ENCODE measurements at places on chromosomes 7 and 10.
A peak's percentile ranks its signal among the peaks of the same experiment; 100 is the strongest.

- DNase-seq = no peak
These were observed 751 bp downstream of the PAX2 start for GRCh38 chr10:100745882-100746783.

- no peak for DNase-seq
These were observed at the start of gene ENTPD1 for GRCh38 chr10:95756041-95756761. TSS of gene ENTPD1 (plus strand) at chr10:95756163. CDS start at chr10:95756240, 77 bp downstream.

DNA sequence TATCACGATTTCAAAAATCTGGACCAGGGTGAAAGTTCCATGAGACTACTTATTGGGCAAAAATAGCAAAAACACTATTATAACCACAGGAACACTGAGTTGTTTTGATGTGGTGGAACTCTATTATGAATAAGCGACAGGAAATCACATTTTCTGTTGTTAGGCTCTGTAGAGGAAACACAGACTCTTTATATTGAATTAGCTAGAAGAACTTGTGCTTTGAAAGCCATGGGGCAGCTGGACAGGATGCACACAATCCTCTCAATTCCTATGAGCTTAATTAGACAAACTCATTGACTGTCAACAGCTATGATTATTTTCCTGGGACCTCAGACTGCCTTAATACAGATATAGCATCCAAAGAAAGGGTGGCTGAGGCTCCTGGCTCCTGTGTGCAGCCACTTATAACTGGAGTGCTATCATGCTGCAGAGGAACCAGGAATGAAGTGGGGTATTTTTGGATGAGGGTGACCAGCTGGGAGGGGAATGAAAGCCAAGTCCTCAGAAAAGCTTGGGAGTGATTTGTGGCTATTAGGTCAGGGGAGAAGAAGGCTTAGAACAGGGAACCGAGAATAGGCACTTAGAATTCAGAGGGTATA is 657.3 kb downstream of the TYW1 start:
- DNase-seq = no peak

DNA sequence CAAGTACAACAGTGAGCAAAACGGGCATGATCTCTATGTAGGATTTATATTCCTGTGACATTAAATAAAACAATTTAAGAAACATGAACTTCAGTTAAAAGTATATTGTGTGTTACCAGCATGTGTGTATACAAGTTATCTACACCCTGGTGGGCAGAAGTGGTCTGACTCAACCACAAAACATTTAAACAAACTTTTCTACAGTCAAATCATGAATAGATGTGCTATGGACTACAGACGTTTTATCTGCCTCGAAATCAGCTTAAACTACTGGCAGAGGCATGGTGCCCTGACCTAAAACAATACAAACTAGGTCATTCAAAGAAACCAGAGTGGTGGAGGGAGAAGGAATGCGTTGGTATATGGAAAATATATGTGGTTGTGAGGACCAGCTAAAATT is 3.6 kb downstream of the ARL3 start:
- peak; percentile 4 for DNase-seq

- DNase-seq = no peak
These were observed 32.9 kb downstream of the RNF32 start for GRCh38 chr7:156673454-156673853.

DNA sequence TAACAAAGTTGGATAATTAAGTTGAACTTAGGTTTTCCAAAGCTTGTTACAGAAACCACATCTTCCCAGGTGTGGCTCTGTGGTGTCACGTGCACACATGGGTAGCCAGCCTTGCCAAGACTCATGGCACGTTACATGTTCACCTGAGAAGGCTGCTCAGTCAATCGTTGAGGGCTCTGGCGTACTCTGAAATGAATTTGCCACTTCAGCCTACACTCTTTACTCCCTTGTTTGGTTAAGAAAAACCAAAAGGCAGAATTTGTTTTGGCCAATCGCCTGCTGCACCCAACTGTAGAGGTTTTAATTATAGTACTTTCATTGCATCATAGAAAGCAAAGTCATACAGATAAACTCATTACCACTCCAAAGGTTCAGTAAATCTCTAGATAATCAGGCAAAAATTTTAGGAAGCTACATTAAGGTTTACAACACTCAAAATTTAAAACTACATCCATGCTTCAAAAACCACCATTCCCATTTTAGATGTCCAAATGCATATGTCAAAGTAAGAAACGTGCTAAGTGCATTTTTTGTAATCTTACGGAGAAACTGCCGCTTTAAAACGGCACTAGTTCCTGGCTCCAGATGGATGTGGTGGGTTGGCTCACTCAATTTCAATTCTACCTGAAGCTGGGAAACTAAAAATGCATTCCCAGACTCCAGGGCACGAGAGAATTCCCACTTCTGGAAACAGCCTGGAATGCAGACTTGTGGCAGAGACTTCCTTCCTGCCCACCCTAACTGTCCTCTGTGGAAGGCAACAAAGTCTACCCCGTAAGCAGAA is 88.4 kb downstream of the DIP2C start:
- DNase-seq = no peak

GRCh38 chr7:80241671-80242070 is 107.0 kb downstream of the GNAI1 start:
- no peak for DNase-seq

- peak; percentile 37 for DNase-seq
These were observed 7.6 kb upstream of the C10orf105 start for GRCh38 chr10:71727105-71727737.

- DNase-seq = no peak
These were observed 6.7 kb upstream of the PAXIP1 start for GRCh38 chr7:155009570-155010157.

- DNase-seq = no peak
These were observed 35.4 kb downstream of the LRRC4 start for GRCh38 chr7:127995881-127996215.

DNA sequence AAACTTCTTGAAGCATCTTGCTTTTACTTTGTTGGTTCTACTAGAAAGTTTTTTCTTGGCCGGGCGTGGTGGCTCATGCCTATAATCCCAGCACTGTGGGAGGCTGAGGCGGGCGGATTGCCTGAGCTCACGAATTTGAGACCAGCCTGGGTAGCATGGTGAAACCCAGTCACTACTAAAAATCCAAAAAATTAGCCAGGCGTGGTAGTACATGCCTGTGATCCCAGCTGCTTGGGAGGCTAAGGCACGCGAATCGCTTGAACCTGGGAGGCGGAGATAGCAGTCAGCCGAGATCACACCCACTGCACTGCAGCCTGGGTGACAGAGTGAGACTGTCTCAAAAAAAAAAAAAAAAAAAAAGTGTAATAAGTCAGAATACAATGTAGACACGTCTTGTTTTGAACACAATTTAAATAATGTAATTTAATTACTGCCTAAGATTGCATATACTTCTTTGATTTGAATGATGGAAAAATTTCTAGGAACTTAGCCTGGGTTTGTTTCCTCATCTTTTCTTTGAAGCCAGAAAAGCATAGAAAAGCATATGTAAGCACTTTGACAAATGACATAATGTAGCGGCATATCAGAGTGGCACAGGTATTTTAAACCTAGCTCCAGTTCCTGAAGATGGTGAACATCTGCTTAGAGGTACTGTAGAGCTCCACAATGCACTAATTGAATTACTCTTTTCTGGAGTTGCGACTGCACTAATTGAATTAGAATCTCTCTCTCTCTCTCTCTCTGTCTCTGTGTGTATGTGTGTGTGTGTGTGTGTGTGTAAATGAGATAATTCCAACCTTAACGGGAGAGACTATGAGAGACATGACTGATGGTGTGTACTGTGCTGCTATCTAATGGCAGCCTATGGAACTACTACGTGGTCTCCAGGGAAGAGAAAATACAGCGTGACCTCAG is 87.8 kb downstream of the BTRC start:
- DNase-seq = no peak

GRCh38 chr7:7862393-7862792 is 106.2 kb upstream of the GLCCI1 start:
- no peak for DNase-seq

DNA sequence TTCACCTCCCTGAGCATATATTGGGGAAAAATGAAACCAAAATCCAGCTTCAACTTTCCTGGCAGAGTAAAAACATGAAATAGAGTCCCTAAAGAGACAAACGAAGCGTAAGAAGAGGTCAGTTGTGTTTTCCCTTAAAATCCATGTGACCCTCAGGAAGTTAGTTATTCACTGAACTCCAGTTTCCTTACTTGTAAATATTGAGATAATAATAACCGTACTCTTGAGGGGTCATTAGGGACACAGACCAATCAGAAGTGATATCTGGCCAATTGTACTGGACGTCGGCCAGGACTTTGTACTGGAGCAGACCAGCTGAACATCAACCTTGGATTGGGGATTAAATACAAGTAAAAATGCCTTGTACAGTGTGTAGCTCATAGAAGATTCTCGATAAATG is 167.0 kb downstream of the GATA3 start:
- DNase-seq = no peak

- DNase-seq = no peak
These were observed 100.0 kb downstream of the TCERG1L start for GRCh38 chr10:131211559-131211958.

DNA sequence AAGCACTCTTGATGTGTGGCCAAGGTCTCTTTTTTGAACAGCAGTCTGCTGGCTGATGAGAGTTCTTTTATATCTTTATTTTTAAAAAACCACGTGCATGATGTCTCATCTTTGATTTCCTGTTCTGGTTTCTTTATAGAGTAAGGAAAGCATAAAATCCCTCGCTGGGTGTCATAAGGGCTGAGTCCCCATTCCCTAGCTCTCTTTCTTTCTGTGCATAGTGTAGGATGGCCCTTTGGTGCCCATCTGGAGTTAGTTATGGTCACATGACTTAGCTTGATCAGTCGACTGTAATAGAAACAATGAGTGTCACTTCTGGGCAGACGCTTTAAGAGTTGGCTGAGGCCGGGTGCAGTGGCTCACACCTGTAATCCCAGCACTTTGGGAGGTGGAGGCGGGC is 38.5 kb downstream of the GHRHR start:
- no peak for DNase-seq

DNA sequence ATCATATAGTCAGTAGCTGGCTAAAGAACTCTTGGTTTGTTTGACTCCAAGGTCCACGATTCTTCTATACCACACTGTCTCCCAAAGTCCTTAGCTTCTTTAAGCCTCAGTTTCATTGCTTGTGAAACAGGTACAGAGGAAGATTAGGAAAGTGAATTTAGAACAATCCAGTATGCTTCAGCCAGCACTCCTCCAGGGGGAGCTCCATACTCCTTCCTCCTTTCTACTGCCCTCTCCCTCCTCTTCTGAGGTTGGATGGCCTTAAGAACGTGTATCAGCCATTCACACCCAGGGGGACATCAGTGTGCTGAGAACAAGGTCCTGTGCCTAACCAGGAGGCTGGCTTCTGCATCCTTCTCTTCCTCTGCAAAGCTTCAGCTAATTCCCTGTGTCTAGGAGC is 54.8 kb upstream of the CALD1 start:
- DNase-seq = no peak

GRCh38 chr10:110686949-110687348 is 42.8 kb downstream of the RBM20 start:
- DNase-seq = no peak

- no peak for DNase-seq
These were observed 7.2 kb downstream of the DNAH11 start for GRCh38 chr7:21550076-21550475.

DNA sequence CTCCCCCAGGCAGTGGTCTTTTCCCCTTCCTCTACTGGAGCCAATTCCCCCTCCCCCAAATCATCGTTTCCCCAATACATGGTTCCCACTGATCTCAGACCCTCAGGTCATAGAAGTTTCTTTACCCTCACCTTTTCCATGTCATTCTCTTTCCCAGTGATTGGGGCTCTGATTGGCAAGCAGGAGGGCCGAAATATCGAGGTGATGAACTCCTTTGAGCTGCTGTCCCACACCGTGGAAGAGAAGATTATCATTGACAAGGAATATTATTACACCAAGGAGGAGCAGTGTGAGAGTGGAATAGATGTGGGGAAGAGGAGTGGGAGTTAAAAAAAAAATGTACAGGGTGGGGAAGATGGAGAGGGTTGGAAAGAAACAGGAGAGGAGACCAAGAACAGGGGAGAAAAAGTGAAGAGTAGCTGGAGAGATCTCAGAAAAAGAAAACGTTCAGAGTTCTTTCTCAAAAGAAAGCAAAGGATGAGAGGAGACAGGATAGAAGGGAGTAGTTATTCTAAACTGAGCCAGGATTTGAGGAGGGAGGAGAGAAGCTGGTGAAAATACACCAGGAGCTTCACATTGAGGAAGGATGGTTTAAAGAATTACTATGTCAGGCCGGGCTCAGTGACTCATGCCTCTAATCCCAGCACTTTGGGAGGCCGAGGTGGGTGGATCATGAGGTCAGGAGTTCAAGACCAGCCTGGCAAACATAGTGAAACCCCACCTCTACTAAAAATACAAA is 858 bp downstream of the COPS6 start:
- no peak for DNase-seq

- no peak for DNase-seq
These were observed 5.0 kb downstream of the ABCB8 start for GRCh38 chr7:151032936-151033863.

- no peak for DNase-seq
These were observed 36.3 kb downstream of the ELFN1 start for GRCh38 chr7:1706381-1706720.

DNA sequence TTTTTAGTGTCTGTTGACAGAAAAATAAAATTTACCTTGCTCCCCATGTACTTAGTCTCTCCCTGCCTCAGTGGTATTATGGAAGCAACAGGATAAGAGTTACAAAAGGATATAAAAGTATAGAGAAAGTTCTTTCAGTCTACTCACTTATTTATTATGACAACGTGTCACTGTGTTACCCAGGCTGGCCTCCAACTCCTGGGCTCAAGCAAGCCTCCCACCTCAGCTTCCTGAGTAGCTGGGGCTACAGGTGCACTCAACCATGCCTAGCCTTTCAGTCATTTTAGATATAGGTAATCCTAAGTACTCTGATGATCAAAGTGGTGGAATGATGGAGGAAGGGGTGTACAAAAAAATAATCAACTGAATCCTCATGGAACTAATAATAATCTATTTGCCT is 215.2 kb upstream of the MKLN1 start:
- no peak for DNase-seq

- DNase-seq = no peak
These were observed 22.6 kb upstream of the KBTBD2 start for GRCh38 chr7:32914184-32914583.

GRCh38 chr7:66679633-66680244 is 51.1 kb downstream of the KCTD7 start:
- DNase-seq = no peak

- DNase-seq = no peak
These were observed 16.5 kb downstream of the DNAJB12 start for GRCh38 chr10:72338180-72338579.

- DNase-seq = no peak
These were observed 65.6 kb upstream of the KDM7A start for GRCh38 chr7:140242057-140243031.

GRCh38 chr7:12025246-12025645 is 185.8 kb upstream of the TMEM106B start:
- DNase-seq = no peak

DNA sequence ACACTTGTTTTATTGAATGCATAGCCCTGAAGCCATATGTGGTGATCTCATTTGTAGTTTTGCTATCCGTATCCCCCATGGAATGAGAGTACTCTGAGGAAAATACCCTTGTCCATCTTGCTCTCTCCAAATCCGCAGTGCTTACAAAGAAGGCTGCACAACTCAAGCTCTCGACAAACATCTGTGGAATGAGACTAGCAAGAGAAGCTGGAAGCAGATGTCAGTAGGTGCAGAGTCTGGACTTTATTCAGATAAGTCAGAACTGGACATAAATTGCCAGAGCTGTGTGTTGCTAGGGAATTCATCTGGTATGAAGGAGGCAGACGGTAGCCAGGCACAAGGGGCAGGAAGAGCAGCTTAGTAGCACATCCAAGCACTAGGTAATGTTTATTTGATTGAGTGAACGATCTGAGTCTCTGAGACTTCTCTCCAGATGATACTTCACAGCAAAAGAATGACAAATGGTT is 1046.2 kb downstream of the XPNPEP1 start:
- DNase-seq = no peak

Measured in effector memory CD4-positive, alpha-beta T cell (primary cell).